Stimulated activated CD8-positive, alpha-beta memory T cell treated with anti-CD3 and anti-CD28 coated beads, Interleukin-7, amount 100 ng/mL, for 1 hour (primary cell): ENCODE measurements at places on chromosomes 2 and 18.

DNA sequence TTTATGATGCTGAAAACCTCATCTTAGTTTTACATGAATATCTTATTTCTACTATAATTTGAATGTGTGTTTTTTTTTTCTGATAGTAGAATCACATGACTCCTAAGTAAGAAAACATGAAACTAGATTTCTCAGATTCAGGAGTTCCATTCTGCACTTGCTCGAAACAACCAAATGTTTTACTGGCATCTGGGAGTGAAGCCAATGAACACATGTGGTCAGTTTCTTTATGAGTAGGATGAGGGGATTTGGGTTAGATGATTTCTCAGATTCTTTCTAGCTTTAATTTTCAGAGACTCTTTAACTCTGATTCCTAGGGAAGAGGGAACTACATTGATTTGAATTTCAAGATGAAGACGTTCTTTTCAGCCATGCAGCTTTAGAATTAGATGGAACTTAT lies 225.0 kb upstream of the NT5C1B start:
- DNase-seq, result no peak

DNA sequence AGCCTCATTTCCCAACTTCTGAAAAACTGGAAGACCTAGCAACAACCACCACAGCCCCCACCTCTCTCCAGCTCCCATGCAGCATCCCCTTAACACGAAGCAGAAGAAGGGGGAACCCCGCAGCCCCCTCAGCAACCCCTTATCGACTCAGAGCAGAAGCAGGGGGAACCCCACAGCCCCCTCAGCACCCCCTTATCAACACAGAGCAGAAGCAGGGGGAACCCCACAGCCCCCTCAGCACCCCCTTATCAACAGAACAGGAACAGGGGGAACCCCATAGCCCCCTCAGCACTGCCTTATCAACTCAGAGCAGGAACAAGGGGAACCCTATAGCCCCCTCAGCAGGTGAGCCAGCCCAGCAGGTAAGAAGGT lies 6.7 kb downstream of the SLC66A2 start:
- DNase-seq, result no peak

- no peak for DNase-seq
Measured at GRCh38 chr2:26639685-26640243, 1.4 kb downstream of the CIB4 start.

DNA sequence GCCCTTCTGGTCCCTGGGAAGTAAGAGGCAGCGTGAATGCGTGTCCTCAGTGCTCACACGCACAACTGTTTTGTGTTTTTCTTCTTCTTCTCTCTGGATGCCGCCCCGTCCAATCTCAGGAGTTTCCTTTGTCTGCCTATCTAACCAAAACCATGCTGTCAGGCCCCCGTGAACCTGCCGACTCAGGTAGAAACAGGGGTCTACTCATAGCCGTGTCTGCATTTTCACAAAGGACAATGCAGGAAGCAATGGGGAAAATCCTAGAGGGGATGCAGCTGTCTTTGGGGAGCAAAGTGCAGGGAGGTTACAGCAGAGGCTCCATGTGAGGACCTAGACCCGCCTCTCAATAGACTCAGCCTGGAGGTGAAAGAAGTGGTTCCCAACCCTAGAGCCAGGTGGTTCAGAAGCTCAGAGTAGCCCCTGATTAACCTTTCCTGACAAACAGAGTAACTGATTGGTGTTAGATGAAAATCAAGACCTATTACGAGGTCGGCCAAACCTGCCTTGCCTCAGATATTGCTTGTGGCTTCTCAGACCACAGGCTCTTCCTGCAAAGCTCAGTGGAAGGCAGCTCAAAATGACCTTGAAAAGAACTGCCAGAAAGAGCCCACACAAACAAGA lies 49.3 kb downstream of the CD226 start:
- no peak for DNase-seq

GRCh38 chr2:227939271-227940027 lies 68.0 kb downstream of the DAW1 start:
- no peak for DNase-seq

DNA sequence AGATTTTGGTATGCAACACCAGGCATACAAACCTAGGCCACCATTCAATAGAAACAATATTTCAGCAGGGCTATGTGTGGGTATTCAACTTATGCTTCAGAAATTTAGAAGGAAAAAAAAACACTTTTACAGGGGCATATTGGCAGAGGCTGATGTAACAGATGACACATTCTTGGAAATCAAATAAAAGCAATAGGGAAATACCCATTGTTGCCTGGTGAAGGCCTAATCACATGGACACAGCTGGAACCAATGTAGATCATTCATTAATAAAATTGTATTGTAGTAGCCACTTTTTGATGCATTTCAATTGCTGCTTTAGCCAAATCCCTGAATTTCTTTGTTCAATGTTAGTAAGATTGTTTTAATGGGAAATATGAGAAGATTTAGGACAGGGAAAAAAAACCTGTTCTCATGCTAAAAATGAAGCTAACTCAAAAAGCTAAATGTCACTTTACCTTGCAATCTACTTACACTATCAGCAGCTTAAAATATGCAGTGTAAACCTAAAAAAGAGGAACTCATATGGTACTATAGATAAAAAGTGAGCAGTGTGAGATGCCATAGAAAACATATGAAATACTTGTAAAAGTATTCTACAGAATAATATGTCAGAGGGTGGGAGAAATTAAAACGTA lies 289.4 kb downstream of the ZEB2 start:
- no peak for DNase-seq

GRCh38 chr2:9286554-9287399 lies 80.2 kb downstream of the ASAP2 start:
- no peak for DNase-seq

GRCh38 chr2:115165529-115166109 lies 723.2 kb downstream of the DPP10 start:
- no peak for DNase-seq

DNA sequence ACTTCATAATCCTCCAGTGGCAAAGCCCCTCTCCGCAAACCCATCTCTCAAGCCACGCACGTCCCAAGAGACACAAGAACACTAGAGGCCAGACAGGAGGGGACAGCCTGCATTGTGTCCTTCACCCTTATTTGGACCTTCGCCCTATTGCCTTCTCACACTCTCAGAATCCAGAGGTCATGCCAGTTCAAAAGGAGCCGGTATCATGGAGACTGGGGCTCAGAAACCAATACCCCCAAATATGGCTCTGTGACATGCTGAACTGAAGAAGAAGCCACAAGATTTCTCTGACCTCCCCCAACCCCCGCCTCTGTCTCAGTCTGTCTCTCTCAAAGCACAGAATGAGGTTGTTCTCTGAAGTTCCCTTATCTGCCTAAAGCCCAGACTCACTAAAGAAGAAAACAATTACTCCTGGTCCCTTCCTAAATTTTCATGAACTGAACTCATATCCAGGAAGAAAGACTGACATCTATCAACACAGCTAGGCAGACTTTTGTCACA lies 19.2 kb upstream of the SPATA3 start:
- no peak for DNase-seq

- no peak for DNase-seq
Measured at GRCh38 chr2:237154884-237155851, 69.5 kb downstream of the COPS8 start.

GRCh38 chr2:96144481-96145035 lies 682 bp downstream of the DUSP2 start:
- no peak for DNase-seq

GRCh38 chr2:156005999-156006712 lies 326.4 kb downstream of the NR4A2 start:
- DNase-seq, result no peak

DNA sequence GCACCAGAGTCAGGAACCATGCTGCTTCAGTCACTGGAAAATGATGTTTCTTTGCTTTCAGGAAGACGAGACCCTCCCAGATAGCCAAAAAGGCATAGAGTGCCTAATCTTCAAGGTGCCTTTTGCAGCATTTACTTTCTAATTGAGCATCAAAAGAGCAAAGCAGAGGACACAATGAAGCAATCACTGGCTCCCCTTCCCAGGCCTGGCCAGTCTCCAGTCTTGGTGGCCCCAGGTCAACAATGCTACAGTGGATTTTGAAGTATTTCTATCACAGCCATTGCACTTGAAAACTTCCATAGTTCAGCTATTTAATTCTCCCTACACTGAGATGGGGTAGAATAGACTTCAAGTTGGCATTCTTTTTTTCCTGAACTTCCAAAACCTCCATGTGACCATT lies 15.4 kb downstream of the ZBTB7C start:
- no peak for DNase-seq

GRCh38 chr2:219908538-219908937 lies 281.1 kb downstream of the SLC4A3 start:
- no peak for DNase-seq

GRCh38 chr2:138829326-138829919 lies 49.2 kb upstream of the NXPH2 start:
- no peak for DNase-seq

- no peak for DNase-seq
Measured at GRCh38 chr2:231800493-231801091, 14.3 kb downstream of the COPS7B start.

- DNase-seq, result no peak
Measured at GRCh38 chr18:72444111-72444797, 99.9 kb downstream of the CBLN2 start.

DNA sequence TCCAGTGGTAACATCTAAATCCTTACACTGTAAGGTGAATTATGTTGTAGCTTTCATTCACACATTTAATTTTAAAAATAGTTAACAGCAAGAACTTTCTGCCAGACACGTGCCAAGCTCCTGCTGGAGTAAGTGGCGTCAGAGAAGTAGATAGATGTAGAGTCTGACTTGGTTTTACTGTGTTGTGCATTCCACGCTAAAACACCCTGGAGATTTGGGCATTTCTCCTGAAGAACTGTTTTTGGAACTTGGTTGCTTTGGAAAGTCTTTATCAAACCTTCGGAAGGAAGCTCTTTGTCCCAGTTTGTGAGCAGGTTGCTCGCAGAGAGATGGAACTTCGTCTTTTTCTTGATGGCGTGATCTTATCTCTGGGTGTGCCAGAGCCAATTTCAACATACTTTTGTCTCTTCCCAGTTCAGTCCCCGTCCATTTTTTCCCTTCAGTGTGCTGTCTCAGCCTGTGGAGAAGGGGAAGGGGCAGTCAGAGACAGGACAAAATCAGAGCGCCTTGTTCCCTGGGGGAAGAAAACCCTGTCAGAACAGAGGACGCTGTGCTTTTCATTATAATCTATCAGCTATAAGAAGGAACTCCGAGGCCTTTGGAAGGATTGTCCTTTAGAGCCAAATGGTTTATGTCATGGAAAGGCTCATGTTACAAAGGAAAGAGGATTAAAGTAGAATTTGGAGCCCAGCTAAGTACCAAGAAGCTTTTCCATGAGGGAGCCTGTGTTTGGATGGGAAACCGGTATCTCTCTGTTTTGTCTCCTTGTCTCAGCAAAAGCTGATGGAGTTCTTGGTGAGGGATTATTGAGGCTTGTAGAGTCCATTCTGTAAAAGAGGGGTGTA lies 18.9 kb downstream of the GRHL1 start:
- no peak for DNase-seq

GRCh38 chr18:46054956-46055837 lies 16.9 kb downstream of the PSTPIP2 start:
- DNase-seq, result no peak

DNA sequence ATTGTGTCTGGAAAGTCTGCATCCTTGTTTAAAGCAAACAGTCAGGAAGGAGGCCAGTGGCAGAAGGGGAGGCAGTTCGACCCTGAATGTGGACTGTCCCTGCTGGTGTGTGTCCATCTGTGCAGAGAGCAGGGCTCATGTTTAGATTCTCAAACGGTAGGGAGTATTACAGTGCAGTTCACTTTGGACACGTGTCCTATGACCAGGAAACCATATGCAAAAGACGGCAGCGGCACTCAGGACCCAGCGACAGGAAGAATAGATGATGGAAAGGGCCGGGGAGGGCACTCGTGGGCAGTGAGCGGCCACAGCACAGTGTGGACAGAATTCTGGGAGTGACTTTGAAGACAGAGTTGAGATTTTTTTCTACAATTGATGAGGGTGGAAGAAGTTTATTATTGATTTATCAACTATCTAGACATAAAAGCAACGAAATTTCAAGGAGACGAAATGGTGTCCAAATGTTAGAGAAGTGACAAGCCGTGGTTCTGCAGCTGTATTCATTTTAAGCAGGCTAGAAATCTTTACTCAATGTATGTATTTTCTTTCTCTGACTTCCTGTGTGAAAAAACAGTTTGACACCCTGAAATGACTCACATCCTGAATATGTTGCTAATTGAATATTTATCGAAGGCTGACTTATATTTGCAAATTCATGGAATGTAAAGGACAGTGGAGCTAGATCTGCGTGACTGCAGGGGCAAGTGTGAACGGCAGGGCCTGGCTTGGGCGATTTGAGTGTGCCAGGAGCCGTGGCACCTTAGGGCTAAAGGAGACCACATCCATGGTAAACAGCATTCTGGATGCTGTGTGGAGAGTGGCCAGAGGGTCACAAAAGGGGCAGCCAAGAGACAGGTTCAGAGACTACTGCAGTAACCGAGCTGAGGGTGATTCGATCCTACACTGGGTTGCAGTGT lies 214.2 kb downstream of the PTGR3 start:
- no peak for DNase-seq

DNA sequence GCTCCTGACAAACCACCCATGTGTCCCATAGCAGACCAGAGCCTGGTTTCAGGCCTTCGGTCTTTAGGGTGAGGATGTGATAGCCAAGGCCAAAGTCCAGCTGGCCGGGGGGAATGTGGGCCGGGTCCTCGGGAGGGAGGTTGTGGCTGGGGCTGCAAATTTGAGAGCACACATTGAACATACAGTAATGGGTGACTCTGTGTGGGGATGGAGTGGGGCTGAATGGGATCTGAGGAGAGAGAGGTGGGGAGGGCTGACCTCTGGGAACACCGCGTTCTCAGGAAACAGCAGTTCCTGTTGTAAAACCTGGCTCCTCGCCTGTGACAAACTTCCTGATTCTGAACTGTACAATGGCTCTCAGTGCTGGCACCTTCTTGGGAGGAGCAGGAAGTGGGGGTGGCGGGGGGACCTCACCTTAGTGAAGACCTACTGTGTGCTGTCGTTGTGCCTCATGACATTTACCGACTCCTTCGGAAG lies 48.8 kb downstream of the MCFD2 start:
- DNase-seq, result no peak

DNA sequence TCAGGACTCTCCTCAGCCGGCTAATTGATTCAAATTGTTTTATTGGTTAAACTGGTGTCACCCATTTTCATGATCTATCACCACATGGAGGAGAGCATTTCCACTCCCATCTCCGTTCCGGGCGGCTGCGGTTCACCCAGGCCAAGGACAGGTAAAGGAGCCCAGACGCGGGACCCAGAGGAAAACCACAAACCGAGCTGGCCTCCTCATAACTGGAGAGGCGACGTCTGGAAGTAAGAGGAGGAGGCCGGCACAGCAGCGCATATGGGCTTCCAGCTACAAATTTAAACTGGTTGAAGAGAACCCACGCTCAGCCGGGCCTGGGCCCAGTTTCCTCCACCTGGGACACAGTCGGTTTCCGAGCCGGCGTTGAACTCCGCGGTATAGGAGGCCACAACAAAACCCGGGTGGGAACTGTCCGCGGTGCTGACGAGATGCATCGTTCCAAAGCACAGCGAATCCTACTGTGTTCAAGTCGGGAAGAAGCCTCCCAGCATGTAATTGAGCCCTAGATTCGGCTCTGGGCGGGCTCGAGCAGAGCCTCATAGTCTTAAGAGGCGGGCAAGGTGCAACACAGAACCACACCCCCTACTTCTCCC lies 3.0 kb upstream of the SKOR2 start:
- DNase-seq, result no peak
